Endothelial cell (in vitro differentiated cells): ENCODE measurements at places on chromosomes 16 and 17.

DNA sequence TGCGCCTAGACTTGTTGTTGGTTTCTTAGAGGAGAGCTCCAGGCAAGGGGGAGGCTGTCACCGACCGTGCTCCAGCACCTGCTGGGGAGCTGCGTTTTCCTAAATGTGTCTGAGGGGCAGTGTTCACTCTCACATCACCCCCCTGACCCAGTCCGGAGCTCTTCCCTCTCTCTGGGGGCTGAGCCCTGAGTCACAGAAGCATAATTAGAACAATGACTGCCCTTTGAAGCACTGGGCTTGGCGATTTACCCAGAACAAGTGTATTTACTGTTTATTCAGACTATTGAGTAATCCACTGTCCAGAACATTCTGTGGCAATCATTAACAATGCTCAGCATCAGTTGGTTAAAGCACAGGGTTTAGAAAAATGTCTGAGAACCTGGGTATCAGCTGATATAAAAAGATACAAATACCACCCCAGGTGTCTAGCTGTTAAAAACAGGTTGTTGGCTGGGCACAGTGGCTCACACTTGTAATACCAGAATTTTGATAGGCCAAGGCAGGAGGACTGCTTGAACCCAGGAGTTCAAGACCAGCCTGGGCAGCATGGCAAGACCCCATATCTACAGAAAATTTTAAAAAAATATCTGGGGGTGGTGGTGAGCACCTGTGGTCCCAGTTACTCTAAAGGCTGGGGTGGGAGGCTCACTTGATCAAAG lies 8.1 kb downstream of the CES4A start:
- no peak for DNase-seq

GRCh38 chr16:71542377-71542776 lies 16.2 kb downstream of the CHST4 start:
- peak; percentile 78 for DNase-seq

GRCh38 chr16:89583895-89584644 lies 8.5 kb downstream of the CPNE7 start:
- no peak for DNase-seq

GRCh38 chr16:30069611-30070462 lies 4.3 kb downstream of the ALDOA start:
- DNase-seq = no peak

DNA sequence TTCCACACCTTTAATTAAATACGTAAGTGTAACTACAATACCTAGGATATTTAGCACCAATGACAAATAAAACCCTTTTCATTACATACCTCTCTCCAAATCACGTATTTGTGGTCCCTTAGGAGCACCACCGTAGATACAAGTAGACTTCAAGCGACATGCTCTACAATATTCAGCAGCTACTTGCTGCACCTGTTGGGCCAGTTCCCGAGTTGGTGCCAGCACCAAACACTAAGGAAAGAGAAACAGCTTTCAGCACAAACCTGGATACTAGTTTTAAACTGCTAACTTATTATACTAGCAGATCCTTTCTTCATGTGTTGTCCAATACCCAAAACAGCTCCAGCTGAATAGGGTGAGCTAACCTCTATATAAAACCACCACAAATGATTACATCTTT lies 2.7 kb downstream of the DDX5 start:
- DNase-seq = no peak

DNA sequence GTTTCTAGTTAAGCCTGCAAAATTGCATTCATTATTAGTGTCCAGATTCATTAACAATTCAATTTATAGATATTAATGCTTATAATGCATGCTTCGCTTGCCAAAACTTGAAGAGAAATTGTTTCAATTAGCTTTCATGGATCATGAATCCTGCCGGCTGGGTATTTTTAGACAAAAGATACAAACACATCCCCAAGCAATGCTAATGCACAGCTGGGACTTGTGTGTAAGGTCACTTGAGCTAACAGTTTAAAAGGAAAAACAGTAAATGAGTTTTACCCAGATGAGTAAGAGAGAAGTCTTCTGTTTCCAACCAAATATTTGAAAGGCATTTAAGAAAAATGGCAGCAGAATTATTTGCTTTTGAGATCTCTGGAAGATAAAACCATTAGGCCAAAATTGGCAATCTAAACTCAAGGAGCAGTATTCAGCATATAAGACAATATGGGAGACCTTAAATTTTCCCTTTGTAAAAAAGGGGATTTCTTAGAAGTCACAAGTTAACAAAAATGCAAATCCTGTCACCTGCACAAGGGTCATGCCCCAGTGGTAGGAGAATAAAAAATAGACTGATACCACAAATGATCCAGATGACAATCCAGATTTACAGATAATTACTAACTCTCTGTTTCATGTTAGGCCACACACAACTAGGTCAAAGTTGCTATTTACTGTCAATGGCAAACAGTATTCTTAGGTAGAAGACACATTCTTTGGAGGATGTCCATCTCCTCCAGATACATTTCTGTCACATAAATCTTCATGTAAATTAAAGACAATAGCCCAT lies 418.4 kb upstream of the PMFBP1 start:
- DNase-seq = no peak

- DNase-seq = no peak
Measured at GRCh38 chr17:10117581-10118001, 80.8 kb downstream of the GAS7 start.

DNA sequence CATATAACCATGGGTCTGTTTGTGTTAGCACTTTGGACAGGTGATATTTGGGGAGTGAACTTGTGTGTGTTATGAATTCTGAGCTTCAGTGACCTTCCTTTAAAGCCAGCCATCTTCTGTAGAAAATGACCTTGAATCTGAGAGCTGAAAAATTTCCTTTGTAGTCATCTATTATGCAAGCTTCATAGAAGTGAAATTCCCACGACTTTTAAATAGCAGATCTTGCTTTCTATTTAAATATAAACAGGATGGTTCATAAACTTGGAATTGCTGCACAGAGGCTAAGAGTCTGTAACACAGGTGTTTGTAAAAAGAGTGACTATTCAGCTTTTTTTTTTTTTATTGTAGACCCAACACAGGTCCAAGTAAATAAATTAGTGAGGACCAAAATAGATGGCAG lies 85.5 kb downstream of the MARCHF10 start:
- DNase-seq = no peak

DNA sequence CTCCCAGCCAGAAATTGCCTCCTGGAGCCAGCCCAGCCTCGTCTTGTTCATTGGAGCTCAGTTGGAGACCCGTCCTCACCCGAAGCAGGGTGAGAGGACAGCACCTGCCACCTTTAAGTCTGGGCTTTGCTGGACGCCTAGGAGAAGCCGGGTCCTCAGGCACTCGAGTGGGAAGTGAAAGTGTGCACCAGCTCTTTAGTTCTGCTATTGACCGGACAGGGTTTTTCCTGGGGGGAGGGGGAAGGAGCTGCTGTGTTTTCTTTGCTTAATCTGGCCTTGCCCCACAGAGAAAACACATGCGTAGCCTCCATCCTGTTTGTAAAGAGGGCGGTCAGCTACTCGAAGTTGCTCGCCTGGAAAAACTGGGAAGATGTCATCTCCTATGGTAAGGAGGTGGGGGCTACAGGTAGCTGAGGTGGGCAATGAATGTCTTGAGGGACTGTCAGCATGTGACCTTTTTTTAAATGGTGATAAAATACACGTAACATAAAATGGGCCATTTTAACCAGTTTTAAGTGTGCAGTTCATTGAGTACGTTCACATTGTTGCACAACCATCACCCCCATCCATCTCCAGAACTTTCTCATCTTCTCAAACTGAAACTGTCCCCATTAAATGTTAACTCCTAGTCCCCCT lies 34.4 kb downstream of the CMIP start:
- DNase-seq = peak; percentile 65

DNA sequence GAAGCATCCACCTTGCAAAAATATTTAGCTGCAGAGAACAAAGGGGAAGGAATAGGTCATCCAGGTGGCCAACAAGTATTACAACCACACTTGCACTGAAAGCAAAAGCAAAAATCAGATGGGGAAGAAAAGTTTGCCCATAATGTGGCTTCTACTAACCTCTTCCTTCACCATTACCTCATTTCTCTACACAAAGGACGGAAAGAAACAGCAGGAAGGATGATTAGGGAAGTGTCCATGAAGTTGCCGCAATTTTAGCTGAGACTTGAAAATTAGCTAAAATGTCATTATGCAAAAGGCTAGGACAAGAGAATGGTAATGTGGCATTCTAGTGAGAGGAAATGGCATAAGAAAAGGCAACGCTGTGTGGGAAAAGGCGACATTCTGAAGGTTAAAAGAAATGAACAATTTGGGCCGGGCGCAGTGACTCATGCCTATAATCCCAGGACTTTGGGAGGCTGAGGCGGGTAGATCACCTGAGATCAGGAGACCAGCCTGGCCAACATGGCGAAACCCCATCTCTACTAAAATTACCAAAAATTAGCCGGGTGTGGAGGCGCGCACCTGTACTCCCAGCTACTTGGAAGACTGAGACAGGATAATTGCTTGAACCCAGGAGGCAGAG lies 13.7 kb downstream of the KANSL1 start:
- no peak for DNase-seq

DNA sequence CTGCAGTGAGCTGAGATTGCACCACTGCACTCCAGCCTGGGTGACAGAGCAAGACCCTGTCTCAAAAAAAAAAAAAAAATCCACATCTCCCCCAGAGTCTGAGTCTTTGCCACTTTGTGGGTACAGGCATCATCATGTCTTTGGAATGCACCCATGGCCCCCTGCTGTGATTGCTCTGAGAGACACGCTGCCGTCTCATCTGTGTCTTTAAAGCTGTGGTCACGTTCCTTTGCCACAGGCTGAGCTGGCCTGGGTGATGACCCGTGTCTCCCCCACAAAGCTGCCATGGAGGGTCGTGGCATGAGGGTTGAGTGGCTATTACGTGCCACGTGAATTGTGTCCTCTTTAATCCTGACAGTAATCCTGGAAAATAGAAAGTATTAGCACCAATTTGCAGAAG lies 20.2 kb downstream of the CRISPLD2 start:
- no peak for DNase-seq

DNA sequence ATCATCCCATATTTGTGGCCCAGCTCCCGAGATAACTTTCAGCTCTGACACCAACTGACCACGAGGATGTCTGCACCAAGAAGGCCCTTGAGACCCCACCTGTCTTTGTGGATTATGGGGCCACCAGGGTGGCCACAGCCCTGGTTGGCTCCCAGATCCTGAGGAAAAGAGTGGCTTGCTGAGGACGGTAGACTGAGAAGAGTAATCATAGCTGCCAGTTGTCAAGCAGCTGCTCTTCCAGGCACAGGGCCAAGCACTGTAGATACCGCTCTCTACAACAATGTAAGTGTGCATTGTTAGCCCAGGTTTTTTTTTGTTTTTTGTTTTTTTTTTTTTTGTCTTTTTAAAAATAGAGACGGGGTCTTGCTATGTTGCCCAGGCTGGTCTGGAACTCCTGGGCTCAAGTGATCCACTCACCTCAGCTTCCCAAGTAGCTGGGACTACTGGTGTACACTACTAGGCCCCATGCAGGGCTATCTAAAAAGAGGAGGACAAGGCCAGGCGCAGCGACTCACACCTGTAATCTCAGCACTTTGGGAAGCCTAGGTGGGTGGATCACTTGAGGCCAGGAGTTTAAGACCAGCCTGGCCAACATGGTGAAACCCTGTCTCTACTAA lies 9.6 kb downstream of the ZNF205 start:
- DNase-seq = no peak

DNA sequence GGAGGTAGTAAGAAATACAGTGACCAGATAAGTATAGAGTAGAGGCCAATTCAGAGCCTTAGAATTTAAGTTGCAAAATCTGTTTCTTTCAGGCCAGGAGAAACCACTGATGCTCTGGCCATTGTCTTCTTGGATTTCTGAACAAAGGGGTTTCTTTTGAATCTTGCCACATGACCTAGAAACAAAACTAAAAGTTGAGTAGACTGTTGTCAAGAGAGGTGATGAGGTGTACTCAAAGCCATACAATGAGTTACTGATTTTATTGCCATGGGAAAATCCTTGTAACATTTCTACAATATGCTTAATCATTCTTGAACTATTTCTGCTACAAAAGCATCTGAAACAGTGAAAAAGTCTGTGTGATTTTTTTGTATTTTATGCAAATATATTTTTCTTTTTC lies 881.3 kb downstream of the CDH11 start:
- no peak for DNase-seq

GRCh38 chr16:48492133-48492532 lies 106.9 kb upstream of the SIAH1 start:
- no peak for DNase-seq

DNA sequence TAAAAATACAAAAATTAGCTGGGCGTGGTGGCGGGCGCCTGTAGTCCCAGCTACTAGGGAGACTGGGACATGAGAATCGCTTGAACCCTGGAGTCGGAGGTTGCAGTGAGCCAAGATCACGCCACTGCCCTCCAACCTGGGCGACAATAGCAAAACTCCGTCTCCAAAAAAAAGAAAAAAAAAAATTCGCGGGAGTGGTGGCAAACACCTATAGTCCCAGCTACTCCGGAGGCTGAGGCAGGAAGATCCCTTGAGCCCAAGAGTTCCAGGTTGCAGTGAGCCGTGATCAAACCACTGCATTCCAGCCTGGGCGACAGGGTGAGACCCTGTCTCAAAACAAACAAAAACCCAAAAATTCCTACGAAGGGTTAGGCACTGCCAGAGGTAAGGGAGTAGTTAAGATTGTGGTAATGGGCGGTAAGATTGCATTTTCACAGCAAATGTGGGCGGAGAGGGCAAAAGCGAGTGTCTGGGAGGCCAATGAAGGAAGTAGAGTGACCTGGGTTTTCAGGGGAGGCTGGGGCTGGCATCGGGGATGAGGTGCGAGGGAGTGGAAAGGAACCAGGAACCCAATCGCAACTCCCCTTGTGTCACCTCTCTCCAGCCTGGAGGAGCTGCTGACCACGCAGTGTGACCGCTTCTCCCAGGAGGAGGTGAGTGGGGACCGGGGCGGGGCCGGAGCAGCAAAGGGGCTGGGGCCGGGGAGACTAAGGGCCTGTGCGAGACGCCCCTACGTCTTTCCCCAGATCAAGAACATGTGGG lies 2.6 kb downstream of the MYL11 start:
- DNase-seq = no peak

GRCh38 chr17:9802697-9803096 lies 11.3 kb upstream of the DHRS7C start:
- DNase-seq = no peak

DNA sequence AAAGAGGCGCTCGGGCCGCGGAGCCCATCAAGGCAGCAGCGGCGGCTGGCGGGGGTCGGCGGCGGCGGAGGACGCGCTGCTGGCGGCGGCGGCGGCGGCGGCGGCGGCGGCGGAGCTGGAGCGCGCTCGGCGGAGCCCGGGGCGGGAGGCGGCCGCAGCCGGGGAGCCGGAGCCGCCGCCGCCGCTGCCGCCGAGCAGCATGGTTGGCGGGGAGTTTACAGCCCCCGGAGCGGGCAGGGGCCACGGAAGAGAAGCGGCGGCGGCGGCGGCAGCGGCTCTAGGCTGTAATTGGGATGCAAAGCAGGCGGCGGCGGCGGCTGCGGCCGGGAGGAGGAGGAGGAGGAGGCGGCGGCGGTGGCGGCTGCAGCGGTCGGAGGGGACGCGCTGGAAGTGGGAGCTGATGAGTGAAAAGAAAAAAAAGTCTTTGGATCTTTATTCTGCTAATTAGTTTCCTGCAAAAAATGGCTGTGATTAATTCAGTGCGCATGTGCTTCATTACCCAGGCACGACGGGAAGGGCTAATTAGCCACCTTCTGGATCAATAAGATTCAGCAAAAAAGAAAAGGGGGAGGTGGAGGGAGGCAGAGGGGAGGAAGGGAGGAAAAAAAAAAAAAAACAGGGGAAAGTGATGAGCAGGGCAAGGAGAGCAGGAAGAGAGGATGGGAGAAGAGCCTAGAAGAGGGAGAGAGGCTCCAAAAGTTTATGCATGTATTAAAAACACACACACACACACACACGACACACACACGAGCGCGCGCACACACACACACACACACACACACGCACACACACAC lies 10.9 kb upstream of the ZFHX3 start:
- DNase-seq = peak; percentile 56
